ENCODE measurements at places on chromosomes 4 and X. TPM values are rescaled to one million over a fixed set of nuclear protein-coding genes. Genes with fewer than 3 reads are reported as not detected.

Gene SHOX
- not detected for total RNA-seq

Gene KLHL13
- total RNA-seq = 0.38 TPM

Gene RAB9B
- total RNA-seq = 0.39 TPM

Gene NCAPG
- 8.9 TPM for total RNA-seq

Gene AR
- total RNA-seq = 0.26 TPM

Gene SPATA4
- total RNA-seq = not detected

Gene MSX1
- total RNA-seq = 2.1 TPM

Gene TMEM131L
- total RNA-seq = 15.0 TPM

Gene IL9R
- total RNA-seq = under 0.01 TPM

Gene HGFAC
- total RNA-seq = under 0.01 TPM
